ENCODE measurements at places on chromosomes 4 and X.

DNA sequence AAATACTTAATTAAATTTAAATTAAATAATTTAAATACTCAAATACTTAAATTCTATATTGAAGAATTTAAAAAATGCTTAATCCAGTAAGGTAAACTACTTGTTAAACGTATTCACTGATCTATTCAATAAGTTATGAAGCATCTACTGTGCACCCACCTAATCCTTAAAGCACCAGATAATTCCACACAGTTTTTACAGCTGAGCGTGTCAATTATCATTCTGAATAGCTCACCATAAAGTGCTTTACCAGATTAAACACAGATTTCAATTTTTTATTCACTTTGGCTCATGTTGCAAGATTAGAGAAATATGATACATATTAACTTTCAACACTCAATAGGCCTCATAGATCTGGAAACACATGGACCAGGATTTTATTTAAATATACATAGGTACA is 79.2 kb upstream of the DDIT4L start:
- no peak for DNase-seq

DNA sequence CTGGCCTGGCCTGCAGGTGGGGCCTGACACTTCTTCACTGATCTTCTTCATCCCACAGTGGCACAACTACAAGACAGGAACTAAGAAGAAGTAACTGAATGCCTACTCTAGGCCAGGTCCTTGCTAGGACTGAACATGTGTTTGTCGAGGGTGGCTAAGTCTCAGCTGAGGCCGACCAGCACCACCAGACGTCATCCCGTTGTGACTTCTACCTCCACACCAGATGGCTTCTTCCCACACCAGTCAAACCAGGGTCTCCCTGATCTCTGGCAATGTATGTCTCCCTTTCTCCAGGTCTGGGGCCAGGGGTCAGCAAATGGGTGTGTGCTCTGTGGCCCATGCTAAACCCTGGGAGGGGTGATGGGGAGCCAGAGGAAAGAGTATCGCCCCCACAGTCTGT is 40.2 kb downstream of the PJA1 start:
- DNase-seq: no peak

DNA sequence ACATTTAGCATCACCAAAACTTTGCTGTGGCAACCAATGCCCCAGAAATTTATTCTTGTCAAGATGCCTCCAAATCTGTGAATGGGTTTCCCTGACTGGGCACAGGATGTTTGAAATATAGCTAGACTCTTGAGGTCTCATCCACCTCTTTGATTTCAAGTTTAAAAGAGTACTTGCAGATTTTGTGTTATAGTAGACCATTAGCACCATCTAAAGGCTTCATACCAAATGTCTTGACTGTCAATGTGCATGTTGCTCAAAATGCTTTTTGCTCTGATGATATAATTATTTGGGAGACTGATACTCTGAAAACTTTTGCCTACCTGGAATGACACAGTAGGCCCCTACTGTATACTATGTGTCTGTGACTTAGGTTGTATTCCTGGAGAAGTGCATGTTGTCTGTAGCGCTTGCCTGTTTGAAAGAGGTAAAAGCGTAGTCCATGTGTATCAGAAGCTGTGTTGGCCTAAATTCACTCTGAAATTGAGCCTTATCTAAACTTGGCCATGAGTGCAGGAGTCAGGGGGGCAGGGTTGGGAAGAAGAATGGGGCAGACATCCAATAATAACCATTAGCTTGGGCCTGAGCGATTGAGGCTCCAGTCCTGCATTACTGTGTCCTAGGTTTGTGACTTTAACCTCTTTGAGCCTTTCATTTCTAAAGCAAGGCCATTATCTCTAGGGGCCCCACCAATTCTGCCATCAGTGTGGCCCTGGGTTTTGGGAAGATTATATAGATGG is 33.8 kb downstream of the NDP start:
- DNase-seq: no peak

- DNase-seq: no peak
Measured at GRCh38 chrX:154436983-154437752, at the start of gene GDI1. TSS of gene GDI1 (plus strand) at chrX:154437154. CDS start at chrX:154437255, 101 bp downstream.

- no peak for DNase-seq
Measured at GRCh38 chrX:68690936-68691501, 43.6 kb downstream of the STARD8 start.

Measured in activated T-cell treated with anti-CD3 and anti-CD28 coated beads, Interleukin-2, amount 50 U/mL, for 1 hour (primary cell).